Naive thymus-derived CD4-positive, alpha-beta T cell (primary cell): ENCODE measurements at places on chromosomes 2 and 18. TPM values are rescaled to one million over a fixed set of nuclear protein-coding genes. Genes with fewer than 3 reads are reported as not detected.

- no peak overlapping the region for H3K27ac ChIP-seq
- no peaks in the 10 kb centered on the region for H3K27me3 ChIP-seq
- no peak overlapping the region for H3K4me3 ChIP-seq
- H3K4me1 ChIP-seq, result no peaks in the 10 kb centered on the region
- no peak for DNase-seq
These were observed 21.5 kb upstream of the IL18RAP start for GRCh38 chr2:102401456-102401855.

Gene FSHR
- total RNA-seq, result not detected

- no peaks in the 10 kb centered on the region for H3K36me3 ChIP-seq
- no peaks in the 10 kb centered on the region for H3K27me3 ChIP-seq
- DNase-seq, result no peak
- H3K4me3 ChIP-seq, result no peak overlapping the region
- no peak overlapping the region for H3K27ac ChIP-seq
- H3K4me1 ChIP-seq, result no peaks in the 10 kb centered on the region
These were observed 800.9 kb downstream of the LRP1B start for GRCh38 chr2:141329964-141330363.

Gene SLC8A1
- total RNA-seq, result 0.95 TPM

DNA sequence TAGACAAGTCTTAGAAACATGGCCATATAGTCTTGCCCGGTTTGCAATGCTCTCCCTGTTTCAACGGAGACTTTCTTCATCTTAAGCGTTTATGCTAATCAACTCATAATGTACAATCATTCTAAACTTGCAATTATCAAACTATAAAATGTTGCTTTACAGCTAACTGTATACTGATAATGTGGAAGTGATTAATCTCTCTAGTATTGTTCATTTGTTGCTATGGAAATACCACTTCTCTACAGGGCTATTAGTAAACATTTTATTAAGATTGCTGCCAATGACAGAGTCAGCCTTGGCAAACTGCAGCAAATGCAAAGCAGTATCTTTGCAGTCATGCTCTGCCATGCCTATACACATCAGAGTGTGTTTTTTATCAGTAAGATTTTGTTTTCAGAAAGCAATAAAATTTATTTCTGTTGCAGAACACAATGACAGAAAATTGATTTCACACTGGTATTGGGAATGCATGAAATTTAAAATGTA is 1201.8 kb upstream of the CDH2 start:
- no peak for DNase-seq
- H3K4me3 ChIP-seq, result no peak overlapping the region
- no peaks in the 10 kb centered on the region for H3K4me1 ChIP-seq
- no peaks in the 10 kb centered on the region for H3K36me3 ChIP-seq

Gene MAPRE3
- 4.5 TPM for total RNA-seq

GRCh38 chr2:171793691-171794678 is 100.1 kb downstream of the SLC25A12 start:
- no peaks in the 10 kb centered on the region for H3K36me3 ChIP-seq
- no peaks in the 10 kb centered on the region for H3K4me1 ChIP-seq
- no peak overlapping the region for H3K4me3 ChIP-seq
- no peak overlapping the region for H3K27ac ChIP-seq

GRCh38 chr18:48543228-48543627 is 4.4 kb downstream of the CTIF start:
- no peak overlapping the region for H3K4me3 ChIP-seq
- peaks cover 5% of the 10 kb centered on the region for H3K4me1 ChIP-seq
- no peaks in the 10 kb centered on the region for H3K27me3 ChIP-seq

DNA sequence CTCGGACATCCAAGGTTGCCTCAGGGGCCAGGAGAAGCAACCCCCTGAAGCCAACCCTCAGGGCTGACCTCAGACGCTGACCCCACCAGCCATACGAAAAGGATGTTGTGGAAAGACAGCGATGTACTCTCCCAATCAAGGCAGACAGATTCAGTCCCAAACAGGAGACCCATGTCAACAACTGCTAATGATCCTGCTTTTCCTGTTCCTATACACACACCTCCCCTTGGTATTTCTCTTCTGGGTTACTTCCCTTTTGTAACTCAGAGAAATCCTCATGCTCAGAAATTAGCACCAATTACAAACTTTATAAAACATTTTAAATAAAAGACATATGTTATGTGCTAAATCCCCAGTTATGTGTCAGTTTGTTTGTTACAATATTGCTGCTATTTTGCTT is 120.8 kb downstream of the PID1 start:
- no peak for DNase-seq
- H3K36me3 ChIP-seq, result no peaks in the 10 kb centered on the region
- H3K4me3 ChIP-seq, result no peak overlapping the region
- H3K4me1 ChIP-seq, result no peaks in the 10 kb centered on the region
- H3K27me3 ChIP-seq, result no peaks in the 10 kb centered on the region
- H3K27ac ChIP-seq, result no peak overlapping the region
